ENCODE measurements at places on chromosomes 16 and 17.

DNA sequence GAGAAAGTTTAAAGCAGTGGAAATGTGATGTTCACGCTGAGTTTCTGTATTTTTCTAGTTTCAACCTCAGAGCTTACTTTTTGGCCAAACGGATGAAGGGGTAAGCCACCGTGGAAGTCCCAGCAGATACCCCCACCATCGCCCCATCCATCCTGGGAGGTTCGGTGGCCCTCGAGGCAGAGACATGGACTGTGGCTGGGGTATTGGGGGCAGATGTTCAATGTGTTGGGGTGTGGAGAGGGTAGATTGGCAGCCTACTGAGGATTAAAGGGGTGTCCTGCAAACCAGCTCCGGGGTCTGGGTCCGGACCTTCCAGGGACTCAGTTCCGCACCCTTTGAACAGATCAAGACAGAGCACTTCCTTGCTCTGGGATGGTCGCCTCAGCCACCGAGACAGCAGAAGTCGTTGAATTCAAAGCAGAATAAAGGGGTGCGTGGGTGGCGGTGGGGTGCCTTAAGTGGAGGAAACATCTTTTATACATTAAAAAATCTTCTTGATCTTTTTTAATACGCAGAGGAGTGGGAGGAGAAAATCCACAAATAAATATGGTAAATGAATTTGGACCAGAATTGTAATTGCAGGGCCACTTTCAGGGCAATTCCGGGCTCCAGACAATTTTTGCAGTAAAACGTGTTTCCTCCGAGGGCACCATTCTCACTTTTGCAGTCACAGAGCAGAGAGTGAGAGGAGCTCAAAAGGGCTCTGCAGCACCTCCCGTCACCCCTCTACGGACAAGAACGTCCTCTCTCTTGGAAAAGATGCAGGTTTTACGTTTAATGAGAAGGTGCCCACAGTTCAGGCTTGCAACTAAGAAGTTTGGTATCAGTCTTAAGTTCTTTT is 8.2 kb upstream of the CBX8 start:
- H3K4me3 ChIP-seq, result no peak overlapping the region
- H3K36me3 ChIP-seq, result no peaks in the 10 kb centered on the region
- no peak overlapping the region for H3K27ac ChIP-seq
- peaks cover 37% of the 10 kb centered on the region for H3K4me1 ChIP-seq
- no peak for DNase-seq

DNA sequence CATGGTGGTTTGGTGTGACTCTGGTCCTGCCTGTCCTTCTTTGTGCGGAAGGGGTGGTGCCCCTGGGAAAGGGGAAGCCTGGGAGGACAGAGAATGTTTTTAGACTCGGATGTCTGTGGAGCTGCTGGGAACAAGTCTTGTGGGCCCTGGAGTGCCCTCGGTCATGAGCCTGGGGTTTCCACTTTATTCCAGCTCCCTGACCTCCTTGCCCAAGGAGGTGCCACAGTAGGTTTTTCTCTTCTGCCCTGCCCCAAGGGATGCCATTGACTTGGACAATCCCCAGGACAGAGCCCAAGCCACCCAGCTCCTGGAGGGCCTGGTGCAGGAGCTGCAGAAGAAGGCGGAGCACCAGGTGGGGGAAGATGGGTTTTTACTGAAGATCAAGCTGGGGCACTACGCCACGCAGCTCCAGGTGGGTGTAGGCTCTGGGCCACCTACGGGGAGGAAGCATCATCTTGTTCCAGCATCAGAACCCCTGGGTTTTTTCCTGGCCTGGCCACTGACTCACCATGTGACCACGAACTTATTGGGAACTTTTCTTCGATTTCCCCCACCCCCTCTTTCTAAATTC is 1.4 kb downstream of the STAT5A start:
- H3K4me3 ChIP-seq, result peak overlapping the region; percentile 40
- no peaks in the 10 kb centered on the region for H3K36me3 ChIP-seq
- peaks cover 78% of the 10 kb centered on the region for H3K27me3 ChIP-seq
- H3K27ac ChIP-seq, result no peak overlapping the region
- no peak for DNase-seq

DNA sequence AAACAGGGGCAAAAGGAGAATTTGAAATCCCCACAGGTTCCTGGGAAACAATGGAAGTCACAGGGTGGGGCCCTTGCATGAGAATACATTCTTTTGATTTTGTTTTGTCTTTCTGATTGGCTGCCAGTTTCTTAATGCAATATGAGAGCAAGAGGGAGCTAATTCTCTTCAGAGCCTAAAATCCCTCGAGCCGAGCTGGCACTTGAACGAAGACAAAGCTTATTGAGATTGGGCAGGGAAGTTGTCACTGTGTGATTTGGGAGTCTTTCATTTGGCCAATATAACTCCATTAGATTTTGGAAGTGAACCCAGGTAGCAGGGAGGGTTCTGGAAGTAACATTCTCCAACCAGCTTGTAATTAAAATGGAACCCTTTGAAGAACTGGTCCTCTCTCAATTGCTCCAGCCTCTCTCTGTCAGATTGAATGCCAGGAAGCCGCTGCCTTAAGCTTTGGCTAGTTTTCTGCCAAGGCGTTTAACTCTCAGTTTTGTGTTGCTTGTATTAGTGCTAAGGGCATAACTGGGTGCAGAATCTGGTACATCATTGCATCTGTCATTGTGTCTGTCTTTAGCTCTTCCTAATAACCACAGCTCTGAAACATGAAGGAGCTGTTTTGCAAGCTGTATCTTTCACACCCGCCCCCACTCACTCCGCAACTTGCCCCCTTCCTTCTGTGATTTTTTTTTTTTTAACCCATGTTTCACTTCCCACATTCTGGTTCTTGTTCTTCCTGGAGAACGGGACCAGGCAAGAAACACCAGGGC is 272.0 kb downstream of the MAF start:
- DNase-seq, result no peak
- peaks cover 6% of the 10 kb centered on the region for H3K27me3 ChIP-seq
- peaks cover 23% of the 10 kb centered on the region for H3K4me1 ChIP-seq

DNA sequence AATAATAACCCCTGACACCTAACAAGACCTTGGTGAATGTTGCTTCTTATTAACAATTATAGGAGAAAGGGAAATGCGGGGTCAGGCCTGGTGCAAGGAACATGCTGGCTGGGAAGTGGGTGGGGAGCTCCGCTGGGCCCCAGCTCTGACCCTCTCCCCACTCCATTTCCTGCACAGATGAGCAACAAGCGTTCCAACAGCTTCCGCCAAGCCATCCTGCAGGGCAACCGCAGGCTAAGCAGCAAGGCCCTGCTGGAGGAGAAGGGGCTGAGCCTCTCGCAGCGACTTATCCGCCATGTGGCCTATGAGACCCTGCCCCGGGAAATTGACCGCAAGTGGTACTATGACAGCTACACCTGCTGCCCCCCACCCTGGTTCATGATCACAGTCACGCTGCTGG is 23.0 kb downstream of the RHBDL3 start:
- no peak for DNase-seq
- H3K36me3 ChIP-seq, result no peaks in the 10 kb centered on the region
- no peak overlapping the region for H3K27ac ChIP-seq
- peaks cover 72% of the 10 kb centered on the region for H3K27me3 ChIP-seq

- no peaks in the 10 kb centered on the region for H3K27me3 ChIP-seq
- H3K27ac ChIP-seq, result no peak overlapping the region
- no peaks in the 10 kb centered on the region for H3K4me1 ChIP-seq
- no peak overlapping the region for H3K4me3 ChIP-seq
- peaks cover 48% of the 10 kb centered on the region for H3K36me3 ChIP-seq
- no peak for DNase-seq
These were observed 29.5 kb downstream of the CYLD start for GRCh38 chr16:50771366-50771765.

- no peak overlapping the region for H3K4me3 ChIP-seq
- H3K27ac ChIP-seq, result no peak overlapping the region
- peaks cover 69% of the 10 kb centered on the region for H3K36me3 ChIP-seq
- H3K4me1 ChIP-seq, result no peaks in the 10 kb centered on the region
- no peaks in the 10 kb centered on the region for H3K27me3 ChIP-seq
These were observed 255.9 kb downstream of the CEP112 start for GRCh38 chr17:65936013-65936412.

DNA sequence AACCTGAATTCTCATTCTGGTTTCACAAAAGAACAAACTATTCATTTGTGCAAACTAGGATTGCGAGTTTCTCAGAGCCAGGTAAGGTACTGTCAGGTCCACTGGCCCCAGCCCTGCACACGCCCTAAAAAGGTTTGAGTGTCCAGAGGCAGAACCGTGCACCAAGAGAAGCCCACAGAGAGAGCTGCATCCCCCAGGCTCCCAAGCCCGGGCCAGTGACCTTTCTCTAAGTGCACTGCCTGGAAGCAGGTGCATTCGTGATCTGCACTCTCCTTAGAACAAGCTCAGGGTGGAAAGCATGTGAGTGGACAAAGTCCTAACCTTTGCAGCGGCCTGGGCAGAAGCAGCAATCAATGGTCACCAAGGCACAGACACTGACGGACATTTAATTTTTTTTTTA is 26.8 kb downstream of the MEAK7 start:
- peaks cover 55% of the 10 kb centered on the region for H3K36me3 ChIP-seq
- peaks cover 6% of the 10 kb centered on the region for H3K27me3 ChIP-seq
- H3K4me1 ChIP-seq, result peaks cover 11% of the 10 kb centered on the region
- no peak overlapping the region for H3K4me3 ChIP-seq
- no peak overlapping the region for H3K27ac ChIP-seq
- no peak for DNase-seq

DNA sequence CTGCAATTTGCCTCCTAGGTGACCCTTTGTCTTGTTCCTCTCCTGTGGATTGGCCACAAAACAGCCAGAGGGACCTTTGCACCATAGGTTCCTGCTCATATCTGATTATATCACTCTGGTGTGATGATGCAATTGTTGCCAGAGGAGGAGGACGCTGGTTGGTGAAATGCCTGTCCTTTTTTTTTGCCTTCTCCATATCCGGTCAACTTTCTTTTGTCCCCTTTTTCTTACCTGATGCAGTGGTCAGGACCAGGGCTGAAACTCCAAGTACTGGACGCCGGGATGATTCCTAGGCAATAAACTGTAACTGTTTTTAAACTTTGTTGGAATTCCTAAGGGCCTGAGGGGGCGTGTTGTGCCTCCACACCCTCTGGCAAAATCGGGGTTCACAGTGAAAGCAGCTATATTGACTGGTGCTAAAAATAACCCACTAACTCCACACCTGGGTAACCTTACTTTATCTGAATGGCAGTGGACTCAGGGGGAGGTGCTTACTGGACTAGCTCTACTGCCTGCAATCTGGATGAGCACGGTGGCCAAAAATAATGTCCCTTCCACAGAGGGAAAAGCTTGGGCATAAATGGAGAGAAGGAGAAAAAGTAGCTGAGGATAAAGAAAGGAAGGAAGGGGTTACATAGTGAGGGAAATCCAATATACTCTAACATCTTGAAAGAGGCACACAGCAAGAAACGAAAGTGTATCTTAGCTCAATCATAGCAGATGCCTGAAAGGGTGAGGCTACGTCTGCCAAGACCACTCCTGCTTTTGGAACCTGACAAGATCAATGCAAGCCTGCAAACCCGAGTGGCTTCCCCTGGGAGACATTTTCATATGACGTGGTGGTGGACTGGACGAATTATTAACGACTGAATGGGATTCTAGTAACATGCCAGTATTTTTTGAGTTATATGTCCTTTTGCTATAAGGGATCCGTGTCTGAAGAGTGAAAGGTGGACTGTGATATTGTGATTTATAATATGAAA is 28.4 kb upstream of the ZNF423 start:
- peaks cover 41% of the 10 kb centered on the region for H3K4me1 ChIP-seq
- H3K36me3 ChIP-seq, result no peaks in the 10 kb centered on the region
- DNase-seq, result no peak
- H3K27me3 ChIP-seq, result peaks cover 9% of the 10 kb centered on the region
- peak overlapping the region; percentile 0 for H3K27ac ChIP-seq

GRCh38 chr17:15882777-15883176 is 62.2 kb upstream of the ADORA2B start:
- peaks cover 11% of the 10 kb centered on the region for H3K4me1 ChIP-seq
- peaks cover 6% of the 10 kb centered on the region for H3K27me3 ChIP-seq
- H3K36me3 ChIP-seq, result no peaks in the 10 kb centered on the region

- H3K36me3 ChIP-seq, result no peaks in the 10 kb centered on the region
- no peak overlapping the region for H3K4me3 ChIP-seq
- H3K27ac ChIP-seq, result no peak overlapping the region
- H3K27me3 ChIP-seq, result peaks cover 21% of the 10 kb centered on the region
- peak; percentile 44 for DNase-seq
- H3K4me1 ChIP-seq, result peaks cover 14% of the 10 kb centered on the region
These were observed 18.0 kb upstream of the GAS7 start for GRCh38 chr17:10216213-10216938.

GRCh38 chr17:32822996-32823395 is 53.9 kb downstream of the MYO1D start:
- peak overlapping the region; percentile 64 for H3K4me3 ChIP-seq
- no peak for DNase-seq
- H3K36me3 ChIP-seq, result no peaks in the 10 kb centered on the region

DNA sequence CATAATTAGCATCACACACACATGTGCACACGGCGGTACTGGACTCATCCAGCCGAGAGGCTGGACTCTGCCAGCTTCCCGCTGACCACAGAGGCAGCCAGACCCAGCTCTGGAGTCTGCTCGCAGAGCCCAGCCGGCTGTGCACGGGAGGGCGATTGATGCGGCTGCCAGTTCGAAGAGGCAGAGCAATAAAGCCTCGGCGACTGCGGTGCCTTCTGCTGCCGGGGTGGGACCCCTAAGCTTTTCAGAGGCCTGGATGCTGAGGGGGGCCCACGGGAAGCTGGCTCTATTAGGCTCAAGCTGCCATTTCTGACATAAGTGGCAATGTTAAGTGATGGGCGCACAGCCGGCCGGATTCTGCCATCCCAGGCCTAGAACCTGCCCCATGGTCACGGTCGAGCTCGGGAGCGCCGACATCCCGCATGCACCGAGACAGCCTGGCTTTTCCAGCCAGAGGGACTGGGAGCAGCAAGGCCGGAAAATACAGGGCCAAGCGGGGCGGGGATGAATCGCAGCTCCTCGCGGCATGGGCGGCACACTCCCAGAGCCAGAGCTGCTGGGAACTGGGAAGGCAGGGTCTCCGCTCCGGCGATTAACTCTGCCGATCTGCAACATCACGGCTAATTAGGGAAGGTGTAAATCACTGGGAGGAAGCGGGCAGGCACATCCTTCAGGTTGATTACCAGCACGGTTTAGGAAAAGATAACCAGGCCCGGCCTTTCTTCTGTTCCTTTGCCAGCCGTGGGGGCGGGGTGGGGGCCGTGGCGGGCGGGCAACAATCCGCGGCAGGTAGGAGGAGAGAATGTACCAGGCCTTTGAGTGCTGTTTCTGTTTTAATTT is 57.7 kb downstream of the TBC1D16 start:
- H3K27me3 ChIP-seq, result no peaks in the 10 kb centered on the region
- DNase-seq, result peak; percentile 59
- peaks cover 7% of the 10 kb centered on the region for H3K36me3 ChIP-seq
- H3K27ac ChIP-seq, result peak overlapping the region; percentile 72

GRCh38 chr17:76532072-76532651 is 5.3 kb downstream of the CYGB start:
- H3K4me1 ChIP-seq, result peaks cover 71% of the 10 kb centered on the region
- peak overlapping the region; percentile 89 for H3K27ac ChIP-seq
- H3K36me3 ChIP-seq, result no peaks in the 10 kb centered on the region
- peak overlapping the region; percentile 34 for H3K4me3 ChIP-seq

GRCh38 chr17:32520737-32521404 is 34.1 kb downstream of the CDK5R1 start:
- no peaks in the 10 kb centered on the region for H3K36me3 ChIP-seq
- H3K4me3 ChIP-seq, result peak overlapping the region; percentile 85
- H3K27me3 ChIP-seq, result no peaks in the 10 kb centered on the region
- peaks cover 71% of the 10 kb centered on the region for H3K4me1 ChIP-seq
